T-helper 17 cell (primary cell): ENCODE measurements at places on chromosomes 5 and 9.

DNA sequence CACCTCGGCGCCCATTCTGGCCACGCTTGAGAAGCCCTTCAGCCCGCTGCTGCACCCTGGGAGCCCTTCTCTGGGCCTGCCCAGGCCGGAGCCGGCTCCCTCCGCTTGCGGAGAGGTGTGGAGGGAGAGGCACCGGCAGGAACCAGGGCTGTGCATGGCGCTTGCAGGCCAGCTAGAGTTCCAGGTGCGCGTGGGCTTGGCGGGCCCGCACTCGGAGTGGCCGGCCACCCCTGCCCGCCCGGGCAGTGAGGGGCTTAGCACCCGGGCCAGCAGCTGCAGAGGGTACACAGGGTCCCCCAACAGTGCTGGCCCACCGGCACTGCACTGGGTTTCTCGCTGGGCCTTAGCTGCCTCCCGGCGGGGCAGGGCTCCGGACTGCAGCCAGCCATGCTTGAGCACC is 72.3 kb upstream of the SYK start:
- H3K36me3 ChIP-seq: no peaks in the 10 kb centered on the region
- DNase-seq: no peak
- H3K27me3 ChIP-seq: peaks cover 45% of the 10 kb centered on the region
- H3K4me3 ChIP-seq: no peak overlapping the region
- no peaks in the 10 kb centered on the region for H3K4me1 ChIP-seq
- H3K27ac ChIP-seq: no peak overlapping the region

GRCh38 chr5:149282027-149282965 is 10.6 kb downstream of the AFAP1L1 start:
- H3K4me1 ChIP-seq: peaks cover 5% of the 10 kb centered on the region
- no peak overlapping the region for H3K27ac ChIP-seq
- DNase-seq: no peak
- H3K36me3 ChIP-seq: no peaks in the 10 kb centered on the region
- H3K4me3 ChIP-seq: no peak overlapping the region

DNA sequence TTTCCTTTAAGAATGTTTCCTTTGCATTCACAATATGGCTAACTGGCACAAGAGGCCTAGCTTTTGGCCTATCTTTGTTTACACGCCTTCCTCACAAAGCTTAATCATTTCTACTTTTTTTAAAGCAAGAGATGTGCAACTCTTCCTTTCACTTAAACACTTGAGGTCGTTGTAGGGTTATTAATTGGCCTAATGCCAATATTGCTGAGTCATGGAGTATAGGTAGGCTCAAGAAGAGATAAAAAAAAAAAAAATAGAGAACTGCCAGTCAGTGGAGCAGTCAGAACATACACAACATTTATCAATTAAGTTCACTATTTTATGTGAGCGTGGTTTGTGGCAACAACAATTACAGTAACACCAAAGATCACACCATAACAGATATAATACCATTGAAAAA is 5.9 kb downstream of the FKBP15 start:
- peaks cover 4% of the 10 kb centered on the region for H3K36me3 ChIP-seq
- H3K4me1 ChIP-seq: peaks cover 32% of the 10 kb centered on the region
- peak overlapping the region; percentile 59 for H3K27ac ChIP-seq
- H3K4me3 ChIP-seq: no peak overlapping the region
- H3K27me3 ChIP-seq: no peaks in the 10 kb centered on the region

GRCh38 chr9:106526716-106527204 is 336.2 kb upstream of the ZNF462 start:
- no peaks in the 10 kb centered on the region for H3K4me1 ChIP-seq
- no peaks in the 10 kb centered on the region for H3K36me3 ChIP-seq
- H3K4me3 ChIP-seq: no peak overlapping the region
- DNase-seq: no peak
- H3K27ac ChIP-seq: no peak overlapping the region

DNA sequence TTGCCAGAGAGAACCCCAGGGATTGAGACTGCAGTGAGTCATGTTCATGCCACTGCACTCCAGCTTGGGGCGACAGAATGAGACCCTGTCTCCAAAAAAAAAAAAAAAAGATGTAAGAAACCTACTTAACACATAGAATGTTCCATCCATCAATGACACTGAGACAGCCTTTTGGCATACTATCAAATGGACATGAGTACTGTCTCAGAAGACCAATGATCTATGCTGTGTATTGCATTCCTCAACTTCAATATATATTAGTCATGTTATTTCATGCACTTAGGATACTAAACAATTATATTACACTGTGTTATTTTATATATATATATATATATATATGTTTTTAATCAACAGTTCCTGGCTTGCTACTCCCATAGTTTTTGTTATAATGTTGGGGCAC is 57.1 kb upstream of the ANKH start:
- no peak overlapping the region for H3K27ac ChIP-seq
- DNase-seq: no peak
- no peaks in the 10 kb centered on the region for H3K27me3 ChIP-seq
- H3K4me3 ChIP-seq: no peak overlapping the region
- peaks cover 8% of the 10 kb centered on the region for H3K4me1 ChIP-seq
- no peaks in the 10 kb centered on the region for H3K36me3 ChIP-seq

- DNase-seq: no peak
- H3K27me3 ChIP-seq: no peaks in the 10 kb centered on the region
- peaks cover 4% of the 10 kb centered on the region for H3K36me3 ChIP-seq
- H3K27ac ChIP-seq: no peak overlapping the region
- peaks cover 9% of the 10 kb centered on the region for H3K4me1 ChIP-seq
Observed at GRCh38 chr5:135323227-135323626, 75.8 kb downstream of the MACROH2A1 start.

DNA sequence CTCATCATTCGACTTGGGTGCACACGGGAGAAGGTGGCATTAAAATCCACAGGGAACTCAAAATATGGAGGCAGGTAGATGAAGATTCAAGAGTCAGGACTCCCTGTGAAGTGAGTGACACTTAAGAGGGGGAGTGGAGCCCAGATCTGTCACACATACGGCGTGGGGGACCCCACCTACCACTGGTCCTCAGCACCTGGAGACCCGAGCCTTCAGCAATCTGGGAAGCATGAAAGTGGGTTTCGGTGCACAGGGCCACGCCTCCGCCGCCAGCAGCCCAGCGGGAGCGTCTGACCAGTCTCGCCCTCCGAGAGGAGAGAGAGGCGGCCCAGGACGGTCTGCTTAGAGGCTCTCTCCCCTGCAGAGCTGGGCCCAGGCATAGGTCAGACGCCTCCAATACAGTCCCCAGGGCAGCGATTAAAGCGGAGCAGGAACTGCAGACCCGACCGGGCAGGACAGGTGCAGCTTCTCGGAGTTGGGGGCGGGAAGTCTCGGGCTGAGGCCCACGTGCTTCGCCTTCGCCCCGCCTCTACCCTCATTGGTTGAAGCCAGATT is 639 bp upstream of the SLC2A8 start:
- H3K36me3 ChIP-seq: no peaks in the 10 kb centered on the region
- no peak for DNase-seq
- H3K4me3 ChIP-seq: peak overlapping the region; percentile 67
- no peak overlapping the region for H3K27ac ChIP-seq

GRCh38 chr5:139637438-139638089 is 10.6 kb upstream of the CXXC5 start:
- no peak for DNase-seq
- no peak overlapping the region for H3K27ac ChIP-seq
- H3K27me3 ChIP-seq: no peaks in the 10 kb centered on the region
- peaks cover 34% of the 10 kb centered on the region for H3K4me1 ChIP-seq

- peaks cover 2% of the 10 kb centered on the region for H3K4me1 ChIP-seq
- DNase-seq: no peak
- H3K27me3 ChIP-seq: peaks cover 68% of the 10 kb centered on the region
- no peaks in the 10 kb centered on the region for H3K36me3 ChIP-seq
Observed at GRCh38 chr5:55187370-55187769, 14.4 kb upstream of the CDC20B start.

GRCh38 chr5:57993866-57994265 is 466.0 kb downstream of the PLK2 start:
- H3K4me1 ChIP-seq: no peaks in the 10 kb centered on the region
- no peaks in the 10 kb centered on the region for H3K36me3 ChIP-seq
- H3K4me3 ChIP-seq: no peak overlapping the region
- H3K27ac ChIP-seq: no peak overlapping the region

DNA sequence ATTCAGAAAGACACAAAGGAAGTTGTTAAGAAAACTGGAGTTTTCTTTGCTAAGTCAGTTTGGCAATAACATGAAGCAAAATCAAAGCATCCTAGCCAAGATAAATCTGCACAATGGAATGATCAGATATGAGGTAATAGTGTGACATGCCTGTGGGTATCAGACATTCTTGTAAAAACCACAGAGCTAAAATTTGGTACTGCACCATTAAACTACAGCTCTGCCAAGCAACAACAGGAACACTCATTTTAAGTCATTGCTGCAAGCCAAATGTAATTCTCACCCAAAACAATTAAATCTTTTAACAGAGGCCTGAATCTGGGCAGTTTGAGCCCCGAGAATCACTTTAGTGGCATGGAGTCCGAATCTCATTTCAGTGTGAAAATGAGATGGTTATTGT is 96.6 kb downstream of the VCAN start:
- no peak overlapping the region for H3K27ac ChIP-seq
- H3K36me3 ChIP-seq: no peaks in the 10 kb centered on the region
- H3K4me3 ChIP-seq: no peak overlapping the region
- H3K27me3 ChIP-seq: peaks cover 54% of the 10 kb centered on the region
- no peak for DNase-seq
- H3K4me1 ChIP-seq: no peaks in the 10 kb centered on the region

DNA sequence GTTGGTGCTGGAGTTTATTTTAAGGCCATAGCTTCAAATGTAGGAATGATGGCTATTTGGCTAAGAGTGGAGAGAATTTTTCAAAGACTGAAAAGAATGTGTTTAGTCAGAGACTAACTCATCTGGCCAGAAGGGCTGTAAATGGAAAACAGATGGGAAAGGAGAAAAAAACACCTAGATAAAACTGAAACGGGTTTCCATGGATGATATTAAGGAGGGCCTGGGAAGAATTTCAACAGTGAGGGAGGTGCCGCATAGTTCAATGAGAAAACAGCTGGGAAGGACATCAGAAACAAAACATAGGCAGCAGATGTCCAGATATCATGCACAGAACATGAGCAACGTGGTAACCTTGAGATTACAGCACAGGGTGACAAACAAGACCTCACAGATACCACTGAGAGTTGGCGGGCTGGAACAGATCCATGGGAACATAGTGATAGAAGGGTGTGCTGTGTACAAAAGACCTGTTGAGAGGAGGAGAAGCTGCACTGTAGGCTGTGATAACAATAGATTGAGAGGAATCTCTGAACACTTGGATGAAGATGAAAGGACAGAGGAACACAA is 31.2 kb upstream of the RAD23B start:
- no peak for DNase-seq
- no peak overlapping the region for H3K27ac ChIP-seq
- no peaks in the 10 kb centered on the region for H3K4me1 ChIP-seq
- no peak overlapping the region for H3K4me3 ChIP-seq
- peaks cover 4% of the 10 kb centered on the region for H3K36me3 ChIP-seq

GRCh38 chr5:74562122-74562521 is 78.4 kb downstream of the ENC1 start:
- H3K4me3 ChIP-seq: no peak overlapping the region
- no peaks in the 10 kb centered on the region for H3K36me3 ChIP-seq
- H3K27me3 ChIP-seq: peaks cover 13% of the 10 kb centered on the region
- no peak overlapping the region for H3K27ac ChIP-seq

- no peak overlapping the region for H3K27ac ChIP-seq
- H3K36me3 ChIP-seq: peaks cover 3% of the 10 kb centered on the region
- DNase-seq: no peak
- H3K4me3 ChIP-seq: no peak overlapping the region
- H3K4me1 ChIP-seq: peaks cover 2% of the 10 kb centered on the region
Observed at GRCh38 chr9:571066-571465, 270.4 kb upstream of the DMRT1 start.

GRCh38 chr5:103744159-103744558 is 181.6 kb upstream of the NUDT12 start:
- no peak overlapping the region for H3K27ac ChIP-seq
- no peak overlapping the region for H3K4me3 ChIP-seq
- H3K36me3 ChIP-seq: no peaks in the 10 kb centered on the region
- no peaks in the 10 kb centered on the region for H3K27me3 ChIP-seq
- no peaks in the 10 kb centered on the region for H3K4me1 ChIP-seq

DNA sequence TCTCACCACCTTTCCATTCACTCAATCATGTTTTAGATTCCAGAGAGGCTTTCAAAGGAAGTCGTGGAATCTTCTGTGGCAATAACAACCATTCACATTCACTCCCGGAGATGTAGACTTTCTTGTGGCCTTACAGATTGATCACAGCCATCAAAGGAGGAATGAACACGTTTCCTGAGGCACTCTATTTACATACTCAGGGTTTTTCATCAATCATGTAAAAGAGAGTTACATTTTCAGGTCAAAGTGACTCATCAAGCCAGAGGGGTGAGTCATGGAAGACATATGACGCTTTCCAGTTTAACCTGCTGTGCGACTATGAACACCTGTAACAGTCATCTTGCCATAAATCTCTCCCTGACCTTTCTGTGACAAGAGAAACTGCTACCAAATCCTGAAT is 39.3 kb upstream of the RAD23B start:
- DNase-seq: no peak
- no peaks in the 10 kb centered on the region for H3K27me3 ChIP-seq
- peaks cover 10% of the 10 kb centered on the region for H3K4me1 ChIP-seq
- H3K27ac ChIP-seq: peak overlapping the region; percentile 66

DNA sequence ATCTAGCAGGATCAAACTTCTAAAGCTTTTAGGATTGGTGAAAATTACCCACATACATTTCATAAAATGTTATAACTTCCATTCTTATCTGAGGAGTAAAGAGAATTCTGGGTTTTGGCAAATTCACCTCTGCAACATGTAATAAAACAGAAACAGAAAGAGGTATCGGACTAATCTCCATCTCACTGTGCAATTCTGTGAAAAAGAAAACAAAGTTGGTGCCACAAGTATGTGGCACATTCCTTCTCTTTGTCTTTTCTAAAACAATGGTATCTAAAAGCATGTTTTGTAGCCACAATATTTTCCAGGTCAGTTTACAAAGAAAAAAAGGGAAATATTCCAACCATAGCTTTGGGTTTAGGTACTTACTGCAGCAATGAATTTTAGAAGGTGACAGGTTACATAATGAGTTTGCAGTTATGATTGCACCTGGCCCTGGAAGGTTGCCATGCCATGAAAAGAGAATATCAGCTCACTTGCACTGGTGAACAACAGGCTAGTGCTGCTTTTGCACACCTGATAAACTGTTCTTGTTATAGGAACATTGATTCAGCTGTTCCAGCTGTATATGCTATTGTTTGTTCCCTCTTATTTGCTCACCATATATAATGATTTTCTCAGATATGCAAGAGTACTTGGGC is 491.3 kb upstream of the MEF2C start:
- H3K27ac ChIP-seq: no peak overlapping the region
- H3K4me3 ChIP-seq: no peak overlapping the region
- H3K36me3 ChIP-seq: no peaks in the 10 kb centered on the region
- DNase-seq: no peak
- no peaks in the 10 kb centered on the region for H3K4me1 ChIP-seq

GRCh38 chr5:56454219-56454862 is 221.2 kb upstream of the ANKRD55 start:
- H3K4me1 ChIP-seq: peaks cover 8% of the 10 kb centered on the region
- peaks cover 6% of the 10 kb centered on the region for H3K36me3 ChIP-seq
- H3K27me3 ChIP-seq: no peaks in the 10 kb centered on the region
- no peak overlapping the region for H3K4me3 ChIP-seq
- no peak overlapping the region for H3K27ac ChIP-seq
- no peak for DNase-seq

- no peak overlapping the region for H3K4me3 ChIP-seq
- no peak for DNase-seq
- H3K27me3 ChIP-seq: no peaks in the 10 kb centered on the region
- no peaks in the 10 kb centered on the region for H3K36me3 ChIP-seq
Observed at GRCh38 chr5:36418152-36418979, 116.7 kb upstream of the RANBP3L start.

- no peaks in the 10 kb centered on the region for H3K4me1 ChIP-seq
- H3K4me3 ChIP-seq: no peak overlapping the region
Observed at GRCh38 chr9:71830153-71830552, 61.8 kb upstream of the CEMIP2 start.
